ENCODE measurements at places on chromosomes 12 and 14. TPM values are rescaled to one million over a fixed set of nuclear protein-coding genes. Genes with fewer than 3 reads are reported as not detected.

DNA sequence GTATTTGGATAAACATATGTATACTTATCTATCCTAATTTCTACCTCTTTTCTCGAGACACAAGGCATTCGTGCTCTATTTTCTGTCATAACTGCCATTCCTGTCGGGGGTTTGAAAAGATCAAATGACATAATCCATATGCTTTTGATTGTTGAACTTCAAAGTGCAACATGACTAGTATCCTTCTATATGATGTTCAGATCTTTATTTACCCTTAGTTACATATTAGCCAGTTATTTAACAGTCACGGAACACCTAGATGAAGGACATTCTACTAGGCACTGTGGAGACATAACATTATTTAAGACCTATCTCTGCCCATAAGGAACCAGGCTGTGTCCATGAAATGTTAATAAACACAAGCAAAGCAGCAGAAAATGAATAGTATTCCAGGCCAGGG, 11.2 kb upstream of the GRIN2B start:
- DNase-seq = no peak

The KLRB1 gene
- 2.3 TPM for total RNA-seq

DNA sequence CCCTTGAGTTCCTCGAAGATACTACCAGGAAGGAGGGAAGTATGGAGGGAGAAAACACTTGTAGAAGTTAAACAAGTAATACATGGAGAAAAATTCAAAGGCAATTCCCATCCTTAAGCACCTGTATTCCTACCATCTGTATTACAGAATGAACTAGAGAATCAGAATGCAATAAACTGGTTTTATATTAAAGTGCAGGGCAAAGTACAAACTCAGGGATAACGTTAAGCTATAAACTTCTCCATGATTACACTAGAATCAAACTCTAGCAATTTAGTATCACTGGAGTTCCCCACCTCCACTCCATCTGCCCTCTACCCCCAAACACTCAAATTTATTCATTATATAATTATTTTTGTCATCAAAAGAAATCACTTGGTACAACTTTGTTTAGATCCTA, 13.1 kb downstream of the PAWR start:
- no peak for DNase-seq

DNA sequence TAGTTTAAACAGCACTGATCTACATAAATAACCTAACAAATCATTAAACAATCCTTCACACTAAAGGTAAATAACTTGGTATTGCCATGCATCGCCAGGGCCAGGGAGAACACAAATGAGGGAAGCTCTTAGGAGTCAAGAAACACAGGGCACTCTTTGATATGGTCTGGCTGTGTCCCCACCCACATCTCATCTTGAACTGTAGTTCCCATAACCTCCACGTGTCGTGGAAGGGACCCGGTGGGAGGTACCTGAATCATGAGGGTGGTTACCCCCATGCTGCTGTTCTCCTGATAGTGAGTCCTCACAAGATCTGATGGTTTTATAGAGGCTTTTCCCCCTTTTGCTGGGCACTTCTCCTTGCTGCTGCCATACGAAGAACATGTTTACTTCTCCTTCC, 17.3 kb downstream of the TMEM132D start:
- DNase-seq = no peak

The SLC22A17 gene
- 30.5 TPM for total RNA-seq

DNA sequence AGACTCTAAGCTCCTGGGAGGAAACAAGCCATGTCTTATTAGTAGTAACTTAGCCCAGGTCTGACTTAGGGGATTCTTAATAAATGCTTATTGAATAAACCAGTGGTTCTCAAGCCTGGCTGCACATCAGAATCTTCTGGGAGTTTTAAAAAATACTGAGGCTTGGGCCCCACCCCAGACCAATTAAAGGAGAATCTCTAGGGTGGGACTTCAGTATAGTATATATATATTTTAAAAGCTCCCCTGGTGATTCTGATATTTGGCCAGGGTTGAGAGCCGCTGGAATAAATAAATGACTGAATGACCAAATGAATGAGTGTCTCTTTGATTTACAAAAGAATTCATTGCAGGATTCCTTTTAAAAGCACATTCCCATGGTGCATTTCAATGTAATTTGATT, 151.5 kb upstream of the GSC start:
- DNase-seq = no peak

DNA sequence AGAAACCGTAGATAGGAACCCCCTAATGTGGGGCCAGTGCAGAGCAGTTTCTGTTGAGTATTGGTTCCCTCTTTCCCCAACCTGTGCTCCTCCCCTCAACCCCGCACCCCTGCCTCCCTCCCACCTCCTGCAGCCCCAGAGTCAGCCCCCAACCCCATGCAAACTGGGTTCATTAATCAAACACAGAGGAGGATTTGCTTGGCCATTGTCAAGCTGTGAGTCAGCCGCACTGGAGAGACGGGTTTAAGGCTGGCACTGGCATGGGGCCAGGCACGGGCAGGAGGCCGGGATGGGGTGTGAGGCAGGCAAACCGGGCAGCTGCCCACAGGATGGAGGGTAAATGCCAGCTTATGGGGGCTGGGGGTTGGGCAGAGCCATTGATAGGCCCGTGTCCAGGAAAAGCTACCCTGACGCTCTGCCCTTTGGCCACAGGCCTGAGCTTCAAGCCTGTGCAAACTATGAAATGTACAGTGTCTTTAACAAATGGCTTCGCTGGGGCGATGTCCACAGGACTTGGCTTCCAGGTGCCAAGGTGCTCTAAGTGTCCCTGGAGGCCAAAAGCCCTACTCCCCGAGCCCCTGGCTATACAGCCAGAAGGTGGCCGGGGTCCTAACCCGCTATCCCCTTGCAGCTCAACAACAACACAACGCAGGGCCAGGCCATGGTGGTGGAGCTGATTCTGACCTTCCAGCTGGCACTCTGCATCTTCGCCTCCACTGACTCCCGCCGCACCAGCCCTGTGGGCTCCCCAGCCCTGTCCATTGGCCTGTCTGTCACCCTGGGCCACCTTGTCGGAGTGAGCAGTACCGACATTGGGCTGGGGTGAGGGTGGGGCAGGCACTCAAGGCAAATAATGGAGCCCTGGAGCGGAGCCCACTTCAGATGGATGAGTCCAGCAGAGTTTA, 1.4 kb downstream of the AQP5 start:
- DNase-seq = no peak

The TGM1 gene
- 1.2 TPM for total RNA-seq

DNA sequence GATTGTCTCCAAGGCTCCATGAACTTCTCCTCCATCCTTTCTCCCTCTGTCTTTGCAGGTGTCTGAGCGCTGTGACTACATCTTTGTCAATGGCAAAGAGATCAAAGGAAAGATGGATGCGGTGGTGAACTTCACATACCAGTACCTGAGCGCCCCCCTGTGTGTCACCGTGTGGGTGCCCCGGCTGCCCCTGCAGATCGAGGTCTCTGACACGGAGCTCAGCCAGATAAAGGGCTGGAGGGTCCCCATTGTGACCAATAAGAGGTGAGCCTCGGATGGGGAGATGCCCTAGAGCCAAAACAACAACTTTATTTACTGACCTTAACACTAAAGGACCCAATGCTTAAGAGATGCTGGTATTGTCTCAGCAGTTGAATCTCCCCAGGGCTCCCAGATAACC, 130.0 kb downstream of the SLC15A4 start:
- no peak for DNase-seq

GRCh38 chr12:1798641-1799020, 21.7 kb upstream of the LRTM2 start:
- DNase-seq = no peak

The SALL2 gene
- 6.4 TPM for total RNA-seq

DNA sequence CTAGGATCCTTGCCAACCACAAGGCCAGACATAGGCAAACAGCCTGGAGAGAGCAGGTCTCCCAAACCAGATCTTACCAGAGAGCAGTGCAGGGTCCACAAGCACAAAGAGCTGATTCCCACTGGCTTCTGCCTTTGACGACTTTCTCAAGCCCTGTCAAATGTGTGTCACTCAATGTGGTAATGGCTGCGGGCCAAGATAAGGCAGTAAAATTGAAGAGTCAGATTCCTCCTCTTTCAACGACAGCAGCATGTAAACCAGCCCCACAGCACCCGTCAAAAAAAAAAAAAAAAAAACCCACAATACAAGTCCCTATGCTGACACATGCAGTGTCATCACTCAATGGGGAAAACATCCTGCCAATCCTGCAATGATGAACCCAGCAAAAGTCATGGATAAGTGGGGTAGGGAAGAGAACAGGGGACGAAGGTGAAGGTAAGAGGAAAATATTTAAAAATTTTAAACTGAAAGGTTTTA, at the start of gene STON2:
STON2 (minus strand) TSS at position 123 of the 477 bp plus-strand sequence. CDS start 1,942 bp downstream, outside the sequence.
- DNase-seq = no peak

The CCDC38 gene
- not detected for total RNA-seq

The PLCZ1 gene
- not detected for total RNA-seq

DNA sequence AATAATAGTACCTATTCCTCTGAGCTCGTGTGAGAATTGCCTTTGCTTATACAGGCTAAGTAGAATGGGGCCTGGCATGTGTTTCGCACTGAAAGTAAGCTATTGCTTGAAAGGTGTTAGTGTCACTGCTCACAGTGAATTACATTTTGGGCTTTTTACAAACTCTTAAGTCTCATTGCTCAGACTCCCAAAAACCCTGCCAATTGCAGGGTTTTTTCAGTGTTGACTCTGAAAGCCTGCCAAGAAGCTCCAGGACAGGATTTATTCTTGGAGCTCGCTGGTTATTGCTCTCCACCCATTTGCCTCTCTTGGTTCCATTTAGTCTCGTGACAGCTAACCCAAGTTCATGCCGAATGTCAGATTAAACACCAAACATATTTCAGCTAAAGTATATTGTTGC, 39.8 kb downstream of the NOPCHAP1 start:
- DNase-seq = peak; percentile 55

- DNase-seq = no peak
Observed at GRCh38 chr12:104345234-104346066, 41.9 kb downstream of the EID3 start.

DNA sequence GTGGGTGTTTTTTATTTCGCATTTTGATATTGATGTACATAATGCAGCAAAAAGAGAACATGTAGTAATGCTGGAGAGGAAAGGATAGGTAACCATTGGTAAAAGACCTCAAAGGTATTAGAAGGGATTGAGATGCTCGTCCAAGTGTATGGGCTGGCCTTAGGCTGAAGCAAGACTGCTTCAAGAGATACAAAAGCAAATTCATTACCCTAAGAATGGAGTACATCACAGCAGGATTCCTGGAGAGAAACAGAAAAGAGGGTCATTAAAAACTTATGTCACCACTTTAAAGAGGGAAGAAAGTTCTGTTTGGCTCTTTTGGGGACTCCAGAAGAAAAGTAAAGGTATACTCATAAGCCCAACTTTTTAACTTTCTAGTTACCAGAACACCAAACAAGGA, 420.5 kb downstream of the ZFP36L1 start:
- no peak for DNase-seq

The GCH1 gene
- 5.8 TPM for total RNA-seq

- no peak for DNase-seq
Observed at GRCh38 chr12:27385766-27386564, 53.3 kb downstream of the BMAL2 start.

- DNase-seq = no peak
Observed at GRCh38 chr14:90545966-90546751, 149.3 kb downstream of the CALM1 start.

DNA sequence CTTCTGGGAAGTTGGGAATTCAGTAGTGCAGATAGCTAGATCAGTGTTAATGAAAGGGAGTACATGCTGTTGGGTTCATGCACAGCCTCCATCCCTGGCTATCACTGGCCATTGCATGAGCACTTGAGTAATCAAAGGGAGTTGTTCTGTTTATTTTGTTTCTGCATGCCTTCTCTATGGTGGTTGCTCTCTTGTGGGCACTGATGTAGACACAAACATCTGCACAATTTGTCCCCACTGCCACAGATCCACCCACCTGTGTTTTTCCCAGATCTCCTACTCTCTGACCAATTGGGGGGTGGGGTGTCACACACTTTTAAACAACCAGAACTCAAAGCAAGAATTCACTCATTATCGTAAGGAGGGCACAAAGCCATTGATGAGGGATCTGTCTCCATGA, 89.7 kb upstream of the DHRS4 start:
- no peak for DNase-seq

The SLC25A21 gene
- 1.8 TPM for total RNA-seq

- no peak for DNase-seq
Observed at GRCh38 chr12:127562816-127563215, 704.2 kb upstream of the TMEM132C start.

GRCh38 chr12:6425590-6426531, 18.9 kb upstream of the CD27 start:
- DNase-seq = no peak

The TSPAN19 gene
- total RNA-seq = not detected

DNA sequence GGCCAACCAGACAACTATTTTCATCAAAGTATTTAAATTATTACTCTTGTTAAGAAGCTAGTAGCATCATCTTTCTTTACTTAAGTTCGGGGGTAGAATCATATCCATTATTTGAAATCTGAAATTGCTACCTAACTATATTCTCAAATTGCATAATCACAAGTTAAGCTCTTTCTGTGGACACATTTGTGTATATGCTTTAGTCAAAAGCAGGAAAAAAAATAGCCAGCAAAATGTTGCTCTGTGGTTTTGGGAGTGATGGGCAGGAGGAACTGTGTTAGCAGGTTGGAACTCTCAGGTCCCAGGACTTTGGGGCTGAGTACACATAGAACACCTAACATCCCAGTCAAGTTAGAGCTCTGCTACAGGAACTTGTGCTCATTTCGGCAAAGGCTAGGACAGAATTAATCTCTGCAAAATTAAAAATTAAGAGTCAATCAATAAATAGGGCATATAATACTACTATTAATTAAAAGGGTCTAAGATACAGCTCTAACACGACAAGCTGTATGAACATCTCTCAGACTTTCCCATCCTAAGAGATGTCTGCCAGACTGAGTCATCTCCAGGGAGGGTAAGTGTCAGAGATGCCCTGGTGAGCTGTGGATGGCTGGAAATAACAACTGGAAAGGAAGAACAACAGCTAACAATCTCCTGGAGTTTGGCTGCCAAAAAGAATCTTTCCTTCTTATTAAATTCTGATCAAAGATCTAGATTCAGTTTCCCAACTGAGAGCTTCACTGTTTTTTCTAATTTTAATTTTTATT, 203.5 kb upstream of the GZMB start:
- no peak for DNase-seq

The TMEM263 gene
- total RNA-seq = 183 TPM

DNA sequence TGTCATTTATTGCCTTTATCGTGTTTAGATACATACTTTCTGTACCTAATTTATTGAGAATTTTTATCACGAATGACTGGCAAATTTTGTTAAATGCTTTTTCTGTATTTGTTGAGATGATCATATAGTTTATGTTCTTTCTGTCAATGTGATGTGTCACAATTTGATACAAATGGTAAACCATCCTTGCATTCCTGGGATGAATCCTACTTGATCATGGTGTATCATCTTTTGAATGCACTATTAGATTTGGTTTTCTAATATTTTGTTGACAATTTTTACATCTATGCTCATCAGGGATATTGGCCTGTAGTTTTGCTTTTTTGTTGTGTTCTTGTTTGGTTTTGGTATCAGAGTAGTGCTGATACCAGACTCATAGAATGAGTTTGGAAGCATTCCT, 185.1 kb downstream of the NUBPL start:
- no peak for DNase-seq

The CD163L1 gene
- 7.3 TPM for total RNA-seq

The BMAL2 gene
- 9.3 TPM for total RNA-seq
